ENCODE measurements at places on chromosomes 12 and 14.

DNA sequence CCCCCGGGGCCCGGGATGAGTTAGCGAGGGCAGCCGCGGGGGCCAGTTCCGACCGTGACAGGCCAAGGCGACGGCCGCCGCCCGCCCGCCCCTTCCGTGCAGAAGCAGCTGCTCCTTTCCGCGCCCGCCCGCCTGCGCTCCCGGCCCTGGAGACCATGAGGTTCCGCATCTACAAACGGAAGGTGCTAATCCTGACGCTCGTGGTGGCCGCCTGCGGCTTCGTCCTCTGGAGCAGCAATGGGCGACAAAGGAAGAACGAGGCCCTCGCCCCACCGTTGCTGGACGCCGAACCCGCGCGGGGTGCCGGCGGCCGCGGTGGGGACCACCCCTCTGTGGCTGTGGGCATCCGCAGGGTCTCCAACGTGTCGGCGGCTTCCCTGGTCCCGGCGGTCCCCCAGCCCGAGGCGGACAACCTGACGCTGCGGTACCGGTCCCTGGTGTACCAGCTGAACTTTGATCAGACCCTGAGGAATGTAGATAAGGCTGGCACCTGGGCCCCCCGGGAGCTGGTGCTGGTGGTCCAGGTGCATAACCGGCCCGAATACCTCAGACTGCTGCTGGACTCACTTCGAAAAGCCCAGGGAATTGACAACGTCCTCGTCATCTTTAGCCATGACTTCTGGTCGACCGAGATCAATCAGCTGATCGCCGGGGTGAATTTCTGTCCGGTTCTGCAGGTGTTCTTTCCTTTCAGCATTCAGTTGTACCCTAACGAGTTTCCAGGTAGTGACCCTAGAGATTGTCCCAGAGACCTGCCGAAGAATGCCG lies 699 bp downstream of the MGAT2 start:
- peaks cover 40% of the 10 kb centered on the region for H3K36me3 ChIP-seq
- H3K4me1 ChIP-seq, result peaks cover 11% of the 10 kb centered on the region
- DNase-seq, result no peak
- H3K27ac ChIP-seq, result no peak overlapping the region

DNA sequence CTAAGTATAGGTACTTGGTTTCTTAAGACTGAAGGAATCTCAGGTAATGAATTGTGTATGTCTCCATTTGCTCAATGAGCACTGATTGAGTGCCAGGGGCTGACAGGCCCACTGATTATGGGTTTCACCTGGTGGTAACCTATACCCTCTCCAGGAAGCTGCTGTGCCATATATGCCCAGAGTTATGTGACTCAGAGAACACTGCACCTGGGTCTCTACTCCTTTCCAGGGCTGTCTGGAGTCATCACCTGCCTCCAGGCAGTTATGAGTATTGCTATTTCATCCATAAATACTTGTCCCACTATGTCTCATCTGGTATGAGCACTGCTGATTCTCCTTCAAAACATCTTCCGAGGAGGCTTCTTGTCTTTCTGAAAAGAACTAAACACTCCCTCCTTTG lies 692.9 kb downstream of the BCL11B start:
- H3K4me1 ChIP-seq, result no peaks in the 10 kb centered on the region
- H3K4me3 ChIP-seq, result no peak overlapping the region
- no peaks in the 10 kb centered on the region for H3K27me3 ChIP-seq
- H3K36me3 ChIP-seq, result no peaks in the 10 kb centered on the region

DNA sequence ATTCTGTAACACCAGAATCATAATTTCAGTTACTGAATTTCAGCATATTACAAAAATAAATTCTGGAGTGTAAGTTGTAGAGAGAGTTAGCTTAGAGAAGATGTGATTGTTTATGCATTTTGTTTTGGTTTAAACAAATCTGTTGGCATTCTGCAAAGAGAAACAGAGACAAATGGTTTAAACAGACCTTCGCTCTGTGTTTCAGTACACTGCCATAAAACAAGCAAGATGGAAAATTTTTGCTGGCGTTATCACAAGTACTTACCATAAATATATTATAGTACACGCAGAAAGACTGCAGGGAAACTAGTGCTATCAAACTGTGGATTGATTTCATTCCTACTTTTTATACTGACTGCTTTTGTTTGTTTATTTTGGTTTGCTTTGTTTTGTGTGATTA lies 850.3 kb upstream of the FOXG1 start:
- DNase-seq, result no peak
- H3K4me1 ChIP-seq, result no peaks in the 10 kb centered on the region
- no peak overlapping the region for H3K27ac ChIP-seq
- H3K36me3 ChIP-seq, result no peaks in the 10 kb centered on the region

DNA sequence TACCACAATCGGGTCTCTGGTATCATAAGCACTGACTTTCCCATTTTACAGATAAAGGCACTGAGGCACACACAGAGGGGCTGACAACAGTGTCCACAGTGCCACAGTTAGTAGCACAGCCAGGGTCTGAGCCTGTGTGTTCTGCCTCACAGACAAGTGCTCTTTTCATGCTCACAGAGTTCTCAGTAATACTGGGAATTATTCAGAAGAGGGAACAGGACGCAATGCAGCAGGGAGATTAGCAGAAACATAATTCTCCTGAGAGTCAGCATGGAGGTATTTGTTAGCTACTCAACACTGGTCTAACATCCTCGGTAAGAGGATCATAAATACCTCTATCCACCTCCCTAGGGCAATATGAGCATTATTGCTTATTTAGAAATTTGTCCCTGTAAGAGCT lies 219.3 kb upstream of the EEA1 start:
- no peaks in the 10 kb centered on the region for H3K27me3 ChIP-seq
- no peak for DNase-seq
- H3K36me3 ChIP-seq, result no peaks in the 10 kb centered on the region
- no peaks in the 10 kb centered on the region for H3K4me1 ChIP-seq
- no peak overlapping the region for H3K4me3 ChIP-seq
- no peak overlapping the region for H3K27ac ChIP-seq

- peaks cover 5% of the 10 kb centered on the region for H3K36me3 ChIP-seq
- no peaks in the 10 kb centered on the region for H3K27me3 ChIP-seq
- no peak overlapping the region for H3K4me3 ChIP-seq
- peak overlapping the region; percentile 41 for H3K27ac ChIP-seq
Observed at GRCh38 chr14:101813833-101814232, 52.3 kb downstream of the PPP2R5C start.

DNA sequence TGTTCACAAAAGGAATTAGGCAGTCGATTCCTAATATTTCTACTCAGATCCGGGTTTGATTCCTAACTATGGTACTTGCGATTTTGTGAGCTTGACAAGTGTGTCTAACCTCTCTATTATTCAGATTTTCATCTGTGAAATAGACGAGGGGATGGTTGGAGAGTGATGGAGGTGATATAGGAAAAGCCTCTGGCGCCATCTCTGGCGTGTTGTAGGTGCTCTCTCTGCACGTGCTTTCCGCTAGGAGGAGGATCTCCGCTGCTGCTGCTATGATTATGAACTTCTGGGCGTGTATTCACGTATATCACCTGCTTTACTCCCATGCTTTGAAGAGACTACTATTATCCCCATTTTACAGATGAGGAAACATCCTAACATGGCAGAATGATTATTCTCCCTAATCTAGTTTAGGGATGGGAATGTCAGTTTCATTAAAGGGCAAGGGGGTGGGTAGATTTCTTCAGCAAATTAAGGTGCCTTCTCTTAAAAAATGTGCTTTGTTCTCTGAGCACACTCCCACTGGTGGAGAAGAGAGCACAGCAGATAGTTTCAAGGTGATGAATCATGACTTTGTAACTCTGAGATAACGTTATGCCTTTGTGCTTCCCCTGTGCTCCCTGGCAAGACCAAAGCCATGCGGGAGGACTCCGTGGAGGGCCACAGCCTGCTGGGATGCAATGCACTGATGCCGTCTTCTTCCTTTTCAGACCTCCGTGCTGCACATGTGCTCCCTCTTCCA lies 97.1 kb downstream of the PRIMA1 start:
- H3K4me3 ChIP-seq, result no peak overlapping the region
- no peaks in the 10 kb centered on the region for H3K36me3 ChIP-seq
- no peaks in the 10 kb centered on the region for H3K27me3 ChIP-seq
- H3K27ac ChIP-seq, result no peak overlapping the region

- peaks cover 8% of the 10 kb centered on the region for H3K36me3 ChIP-seq
- H3K4me3 ChIP-seq, result peak overlapping the region; percentile 92
- no peaks in the 10 kb centered on the region for H3K27me3 ChIP-seq
- peak; percentile 73 for DNase-seq
- H3K4me1 ChIP-seq, result peaks cover 3% of the 10 kb centered on the region
Observed at GRCh38 chr14:60722357-60723115, 1.6 kb downstream of the SIX4 start.

- no peak overlapping the region for H3K27ac ChIP-seq
- H3K36me3 ChIP-seq, result no peaks in the 10 kb centered on the region
- no peaks in the 10 kb centered on the region for H3K4me1 ChIP-seq
- no peak for DNase-seq
Observed at GRCh38 chr12:105721891-105722290, 391.4 kb downstream of the C12orf75 start.

DNA sequence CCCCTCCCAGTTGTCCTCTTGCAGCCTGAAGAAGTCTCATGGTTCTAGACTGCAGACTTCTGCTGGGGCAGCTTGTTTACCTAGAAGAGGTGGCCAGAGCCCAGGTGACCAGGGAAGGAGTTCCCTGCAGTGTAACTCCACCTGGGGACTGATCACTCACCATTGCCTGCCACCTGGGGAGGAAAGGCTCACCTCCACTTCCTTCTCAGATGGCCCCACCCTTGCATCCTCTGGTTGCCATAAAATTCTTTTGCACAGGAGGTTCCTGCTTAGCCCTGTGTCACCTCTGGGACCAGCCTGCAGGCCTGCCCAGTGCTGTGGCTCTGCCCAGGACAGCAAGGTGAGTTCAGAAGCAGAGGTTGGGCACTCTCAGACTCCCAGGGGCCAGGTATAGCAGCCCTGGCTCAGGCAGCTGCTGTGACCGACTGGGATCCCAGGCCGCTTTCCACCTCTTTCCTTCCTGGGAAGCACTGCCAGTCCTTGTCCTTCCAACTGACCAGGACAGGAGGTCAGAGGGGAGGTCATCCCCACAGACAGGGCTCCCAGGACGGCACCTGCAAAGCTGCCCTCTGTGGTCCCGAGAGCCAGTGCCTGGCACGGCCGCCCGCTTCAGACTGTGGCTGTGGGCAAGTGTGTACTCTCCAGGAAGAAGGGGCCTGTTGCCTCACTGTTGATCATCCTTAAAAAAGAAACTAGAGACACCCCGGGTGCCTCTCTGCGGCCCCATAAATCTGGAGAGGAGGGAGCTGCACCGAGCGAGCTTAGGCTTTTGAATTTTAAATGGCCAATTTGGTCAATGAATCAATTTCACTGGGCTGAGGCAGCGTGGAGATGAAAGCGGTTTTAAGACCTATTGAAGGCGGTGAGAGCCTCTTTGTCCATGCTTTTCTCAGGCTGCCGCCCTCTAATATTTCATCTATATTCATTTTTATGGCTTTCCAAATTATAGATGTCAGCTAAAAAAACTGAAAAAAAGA lies 79.5 kb upstream of the C14orf180 start:
- no peak overlapping the region for H3K27ac ChIP-seq
- H3K36me3 ChIP-seq, result no peaks in the 10 kb centered on the region
- H3K27me3 ChIP-seq, result no peaks in the 10 kb centered on the region
- no peak overlapping the region for H3K4me3 ChIP-seq

GRCh38 chr14:85276161-85276978 lies 253.6 kb upstream of the FLRT2 start:
- DNase-seq, result no peak
- no peaks in the 10 kb centered on the region for H3K36me3 ChIP-seq
- H3K4me1 ChIP-seq, result no peaks in the 10 kb centered on the region
- no peak overlapping the region for H3K27ac ChIP-seq
- no peak overlapping the region for H3K4me3 ChIP-seq

GRCh38 chr12:120006258-120006975 lies 17.4 kb downstream of the BICDL1 start:
- H3K27ac ChIP-seq, result no peak overlapping the region
- no peaks in the 10 kb centered on the region for H3K36me3 ChIP-seq
- H3K4me3 ChIP-seq, result no peak overlapping the region
- no peak for DNase-seq
- peaks cover 10% of the 10 kb centered on the region for H3K27me3 ChIP-seq
- no peaks in the 10 kb centered on the region for H3K4me1 ChIP-seq

GRCh38 chr12:126547905-126548304 lies 1482.7 kb downstream of the AACS start:
- H3K4me3 ChIP-seq, result no peak overlapping the region
- DNase-seq, result no peak
- no peaks in the 10 kb centered on the region for H3K27me3 ChIP-seq
- H3K27ac ChIP-seq, result no peak overlapping the region
- no peaks in the 10 kb centered on the region for H3K4me1 ChIP-seq
- no peaks in the 10 kb centered on the region for H3K36me3 ChIP-seq

GRCh38 chr14:25095736-25096437 lies 45.9 kb upstream of the STXBP6 start:
- H3K4me1 ChIP-seq, result no peaks in the 10 kb centered on the region
- DNase-seq, result no peak
- no peak overlapping the region for H3K27ac ChIP-seq
- H3K27me3 ChIP-seq, result no peaks in the 10 kb centered on the region
- H3K4me3 ChIP-seq, result no peak overlapping the region

- peak; percentile 2 for DNase-seq
- H3K27me3 ChIP-seq, result no peaks in the 10 kb centered on the region
- H3K4me3 ChIP-seq, result no peak overlapping the region
- no peaks in the 10 kb centered on the region for H3K4me1 ChIP-seq
- H3K27ac ChIP-seq, result no peak overlapping the region
Observed at GRCh38 chr12:66662729-66663128, 16.1 kb downstream of the GRIP1 start.

DNA sequence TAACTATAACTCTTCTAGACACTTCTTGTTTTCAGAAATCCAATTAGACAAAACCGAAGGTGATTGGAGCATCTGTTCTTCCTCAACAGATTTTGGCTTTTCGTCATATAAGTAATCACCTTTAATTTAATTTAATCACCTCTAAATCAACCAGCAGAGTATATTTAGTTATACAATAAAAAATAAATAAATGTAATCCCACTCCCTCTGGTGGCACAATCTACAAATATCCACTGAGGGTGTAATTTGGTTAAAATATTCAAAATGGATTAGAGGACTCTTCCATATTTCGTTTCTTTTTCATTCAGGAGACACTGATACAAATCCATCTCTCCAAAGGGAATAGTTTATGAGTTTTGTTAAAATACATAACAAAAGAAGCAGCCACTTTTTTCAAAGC lies 18.3 kb upstream of the SLC35F4 start:
- H3K36me3 ChIP-seq, result no peaks in the 10 kb centered on the region
- peaks cover 2% of the 10 kb centered on the region for H3K4me1 ChIP-seq
- H3K4me3 ChIP-seq, result no peak overlapping the region
- H3K27ac ChIP-seq, result no peak overlapping the region

- H3K27ac ChIP-seq, result no peak overlapping the region
- peak; percentile 1 for DNase-seq
- peaks cover 53% of the 10 kb centered on the region for H3K27me3 ChIP-seq
- no peaks in the 10 kb centered on the region for H3K4me1 ChIP-seq
Observed at GRCh38 chr14:95609398-95609990, 74.6 kb downstream of the GLRX5 start.

Data from mesenchymal stem cell (in vitro differentiated cells and primary cell).